ENCODE measurements at places on chromosomes 13 and 19. TPM values are rescaled to one million over a fixed set of nuclear protein-coding genes. Genes with fewer than 3 reads are reported as not detected.

RASGRP4 gene
- 2.5 TPM for total RNA-seq

RNF17 gene
- total RNA-seq: not detected

ZNF878 gene
- 0.54 TPM for total RNA-seq

STAP2 gene
- 3.6 TPM for total RNA-seq

ERICH4 gene
- not detected for total RNA-seq

TRAPPC5 gene
- 50.4 TPM for total RNA-seq

DNA sequence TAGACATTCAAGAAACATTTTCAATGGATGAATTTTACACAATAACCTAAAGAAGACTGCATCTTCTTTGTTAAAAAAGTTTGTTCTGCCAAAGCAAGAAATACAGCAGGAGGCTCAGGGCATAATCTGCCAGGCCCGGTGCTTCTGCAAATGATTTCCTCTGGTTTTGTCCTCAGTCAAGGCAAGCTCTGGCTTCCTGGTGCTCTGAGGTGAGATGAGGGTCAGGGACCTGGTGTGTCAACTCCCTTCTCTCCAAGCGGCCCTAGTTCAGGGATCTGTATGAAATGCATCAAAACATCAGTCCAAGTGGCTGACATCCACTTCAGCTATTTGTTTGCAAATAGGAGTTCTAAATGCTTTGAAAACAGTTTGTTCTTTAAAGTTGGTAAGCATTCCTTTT lies 31.6 kb downstream of the LACC1 start:
- no peak for DNase-seq

- DNase-seq: no peak
Measured at GRCh38 chr13:49098198-49098597, 121.9 kb upstream of the MLNR start.

- DNase-seq: no peak
Measured at GRCh38 chr13:20825477-20825875, 51.7 kb upstream of the EEF1AKMT1 start.

DNA sequence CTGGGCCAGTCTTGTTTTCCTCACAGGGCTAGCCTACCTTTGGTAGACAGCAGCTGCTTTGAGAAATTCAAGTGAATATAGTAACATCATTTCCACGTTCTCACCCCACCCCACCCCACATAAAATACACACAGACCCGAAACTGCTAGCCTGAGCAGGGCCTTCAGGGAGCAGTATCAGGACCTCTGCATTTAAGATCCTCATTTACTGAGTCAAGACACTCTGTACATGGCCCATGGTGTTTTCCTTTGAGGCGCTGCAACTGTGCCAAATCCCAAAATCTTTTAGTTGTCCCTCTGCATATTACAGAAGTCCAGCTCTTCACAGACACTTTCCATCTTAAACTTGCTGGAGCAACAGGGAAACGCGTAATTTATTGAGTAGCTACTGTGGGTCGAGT lies 43.0 kb downstream of the ESD start:
- no peak for DNase-seq

GRCh38 chr13:107031716-107032115 lies 463.8 kb upstream of the ARGLU1 start:
- DNase-seq: no peak

DNA sequence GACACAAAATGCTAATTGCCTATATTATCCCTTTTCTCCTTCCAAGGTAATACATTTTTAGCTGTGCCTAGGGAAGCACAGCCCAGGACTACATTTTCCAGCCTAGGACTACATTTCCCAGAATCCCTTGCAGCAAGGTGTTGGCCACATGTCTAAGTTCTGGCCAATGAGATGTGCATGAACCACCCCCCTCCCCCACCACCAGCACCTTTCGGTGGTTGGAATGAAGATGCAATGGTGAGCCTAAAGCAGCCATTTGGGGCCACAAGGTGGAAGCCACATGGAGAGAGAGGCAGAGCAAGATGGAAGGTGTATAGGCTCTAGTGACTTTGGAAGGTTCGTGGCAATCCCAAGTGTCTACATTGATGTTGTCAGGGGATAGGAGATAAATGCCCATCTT lies 16.2 kb downstream of the UNC13A start:
- no peak for DNase-seq

DNA sequence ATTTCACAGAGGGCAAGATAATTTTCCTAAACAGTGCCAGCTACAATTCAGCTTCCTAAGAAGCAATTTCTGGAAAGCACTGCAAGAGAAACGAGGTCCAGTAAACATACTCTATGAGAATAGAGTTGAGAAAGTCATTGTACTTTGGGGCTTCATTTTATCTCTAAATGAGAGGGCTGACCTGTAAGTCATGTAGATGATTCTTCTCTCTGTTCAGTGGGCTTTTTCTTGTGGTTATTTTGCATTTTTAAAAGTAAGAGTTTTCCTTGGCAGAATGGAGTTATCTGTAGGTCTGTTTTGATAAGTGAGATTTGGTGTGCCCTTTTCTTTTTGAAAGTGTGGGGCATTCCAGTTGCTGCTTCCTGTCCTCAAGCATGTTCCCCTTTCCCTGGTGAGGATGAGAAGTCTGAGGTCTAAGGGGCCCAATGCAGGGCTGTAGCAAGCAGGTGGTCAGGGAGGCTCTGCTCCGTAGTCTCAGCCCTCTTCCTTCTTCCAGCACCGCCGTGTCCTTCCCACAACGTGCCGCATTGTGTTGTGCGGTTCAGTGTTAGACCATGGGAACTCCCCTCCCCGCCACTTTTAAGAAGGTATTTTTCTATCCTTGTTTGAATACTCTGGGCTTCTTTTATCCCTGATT lies 86.3 kb downstream of the ARHGEF7 start:
- no peak for DNase-seq

- no peak for DNase-seq
Measured at GRCh38 chr13:91767651-91768050, 369.2 kb downstream of the GPC5 start.

- no peak for DNase-seq
Measured at GRCh38 chr19:867301-867793, 7.9 kb downstream of the CFD start.

DNA sequence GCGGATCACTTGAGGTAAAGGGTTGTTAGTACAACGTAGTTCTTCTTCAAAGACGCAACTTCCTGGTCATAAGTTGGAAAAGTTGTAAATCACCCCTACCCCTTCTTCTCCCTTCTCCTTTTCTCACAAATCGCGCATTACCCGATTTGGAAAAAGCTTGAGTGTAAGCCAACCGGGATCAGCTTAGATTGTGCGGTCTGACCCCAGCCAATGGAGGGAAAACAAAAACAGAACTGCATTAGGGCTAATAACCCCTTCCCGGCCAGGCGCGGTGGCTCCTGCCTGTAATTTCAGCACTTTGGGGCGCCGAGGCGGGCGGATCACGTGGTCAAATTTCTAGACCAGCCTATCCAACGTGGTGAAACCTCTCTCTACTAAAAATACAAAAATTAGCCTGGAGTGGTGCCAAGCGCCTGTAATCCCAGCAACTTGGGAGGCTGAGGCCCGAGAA lies 806 bp downstream of the ZNF90 start:
- peak; percentile 67 for DNase-seq

DNA sequence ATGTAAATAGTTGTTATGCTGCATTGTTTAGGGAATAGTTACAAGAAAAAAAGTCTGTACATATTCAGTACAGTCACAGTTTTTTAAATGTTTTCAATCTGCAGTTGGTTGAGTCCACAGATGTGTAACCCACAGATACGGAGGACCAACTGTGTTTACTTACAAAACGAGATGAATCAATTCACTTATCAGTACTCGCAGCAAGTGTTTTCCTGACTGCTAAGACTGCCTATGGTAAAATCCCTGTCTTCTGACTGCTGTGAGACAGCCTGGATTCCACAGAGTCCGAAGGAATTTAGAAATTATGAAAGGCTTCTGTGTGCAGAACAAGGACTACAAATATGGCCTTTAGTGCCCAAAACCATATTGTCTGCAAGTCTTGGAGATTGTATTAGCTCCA lies 45.7 kb upstream of the C1QTNF9 start:
- no peak for DNase-seq
